ENCODE measurements at places on chromosomes 11 and 22.

GRCh38 chr11:69721745-69722144 lies 17.9 kb upstream of the FGF19 start:
- DNase-seq: peak; percentile 8

DNA sequence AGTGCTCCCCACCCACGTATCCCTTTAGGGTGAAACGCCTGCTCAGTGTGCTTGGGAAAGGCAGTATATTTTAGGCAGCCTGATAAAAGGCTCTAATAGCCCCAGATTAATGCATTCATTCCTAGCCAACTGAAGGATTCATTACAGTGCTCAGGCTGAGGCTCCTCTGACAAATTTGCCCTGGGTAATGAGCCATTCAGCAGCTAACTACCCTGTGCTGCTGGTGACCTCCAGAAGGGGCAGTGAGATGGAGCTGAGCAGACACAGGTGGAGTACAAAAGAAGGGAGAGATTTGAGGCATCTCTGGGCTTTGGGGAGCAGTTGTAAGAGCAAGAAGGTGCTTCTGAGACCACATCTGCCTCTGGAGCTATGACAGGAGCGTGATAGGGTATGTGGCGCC lies 817.0 kb downstream of the NTM start:
- no peak for DNase-seq

DNA sequence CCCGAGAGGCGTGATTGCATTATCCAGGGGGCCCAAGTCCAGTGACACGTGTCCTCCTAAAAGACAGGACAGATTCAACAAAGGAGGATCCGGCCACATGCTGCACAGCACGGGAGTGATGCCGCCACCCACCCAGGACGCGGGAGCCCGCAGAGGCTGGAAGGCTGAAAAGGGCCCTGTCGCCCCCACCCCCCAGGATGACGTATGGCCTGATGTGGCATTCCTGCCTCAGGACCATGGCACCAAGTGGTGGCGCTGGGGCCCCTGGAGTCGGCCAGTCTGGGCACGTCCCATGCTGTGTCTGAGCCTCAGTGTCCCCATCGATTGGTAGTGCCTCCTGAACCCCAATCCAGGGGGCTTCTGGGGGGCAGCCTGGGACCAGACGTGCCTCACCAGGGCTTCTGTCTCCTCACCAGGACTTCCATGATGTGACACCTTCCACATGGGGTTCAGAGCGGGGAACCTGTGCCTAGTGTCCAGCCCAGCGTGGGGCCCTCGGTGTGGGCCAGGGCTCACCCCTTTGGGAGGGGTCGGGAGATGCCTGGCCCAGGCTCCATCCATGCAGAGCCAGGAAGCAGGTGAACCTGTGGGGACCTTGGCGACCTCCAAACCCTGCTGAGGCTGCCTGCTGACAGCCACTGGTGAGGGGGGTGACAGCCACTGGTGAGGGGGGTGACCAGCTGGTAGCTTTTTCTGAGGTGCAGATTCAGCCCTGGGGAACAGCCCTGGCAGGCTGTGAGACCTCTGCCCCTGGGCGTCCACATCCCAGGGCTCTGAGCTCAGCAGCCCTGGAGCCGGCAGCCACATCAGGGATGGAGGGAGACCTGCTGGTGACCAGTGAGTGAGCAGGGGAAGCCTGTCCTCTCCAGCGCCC lies 75.3 kb downstream of the KCNQ1 start:
- DNase-seq: no peak

DNA sequence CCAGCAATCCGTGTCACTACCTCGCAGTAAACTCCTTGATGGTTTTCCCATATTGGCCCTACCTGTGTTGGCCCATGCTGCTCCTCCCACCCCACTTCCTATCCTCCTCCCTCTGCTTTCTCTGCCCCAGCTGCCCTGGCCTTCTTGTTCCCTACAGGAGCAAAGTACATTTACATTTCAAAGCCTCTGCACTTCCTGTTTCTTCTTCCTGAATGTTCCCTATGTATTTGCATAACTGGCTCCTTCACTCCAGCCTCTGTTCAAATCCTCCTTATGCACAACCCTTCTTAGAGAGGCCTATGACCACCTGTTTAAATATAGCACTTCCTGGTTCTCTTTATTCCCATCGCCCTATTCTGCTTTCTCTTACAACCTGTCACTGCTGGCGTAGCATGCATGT lies 62.2 kb downstream of the PARVA start:
- no peak for DNase-seq

DNA sequence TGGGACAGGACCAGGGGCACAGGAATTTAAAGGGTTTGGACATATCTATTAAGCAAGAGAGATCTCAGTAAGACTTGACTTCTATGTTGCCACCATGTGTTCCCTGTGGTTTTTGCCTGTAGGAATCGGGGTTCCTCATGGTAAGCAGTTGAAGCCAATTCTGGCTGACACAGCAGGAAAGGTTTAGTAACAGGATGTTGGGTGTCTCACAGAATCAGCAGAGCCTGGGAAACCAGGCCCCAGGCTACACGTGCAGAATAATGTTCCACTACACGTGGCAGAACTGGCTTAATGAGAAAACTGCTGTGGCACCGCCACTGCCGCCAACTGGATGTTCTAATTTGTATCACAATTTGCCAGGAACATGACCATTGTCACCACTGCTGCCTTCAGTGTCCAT lies 264.6 kb upstream of the PLET1 start:
- peak; percentile 8 for DNase-seq

- DNase-seq: peak; percentile 26
Observed at GRCh38 chr22:20080776-20081654, 974 bp downstream of the DGCR8 start.

DNA sequence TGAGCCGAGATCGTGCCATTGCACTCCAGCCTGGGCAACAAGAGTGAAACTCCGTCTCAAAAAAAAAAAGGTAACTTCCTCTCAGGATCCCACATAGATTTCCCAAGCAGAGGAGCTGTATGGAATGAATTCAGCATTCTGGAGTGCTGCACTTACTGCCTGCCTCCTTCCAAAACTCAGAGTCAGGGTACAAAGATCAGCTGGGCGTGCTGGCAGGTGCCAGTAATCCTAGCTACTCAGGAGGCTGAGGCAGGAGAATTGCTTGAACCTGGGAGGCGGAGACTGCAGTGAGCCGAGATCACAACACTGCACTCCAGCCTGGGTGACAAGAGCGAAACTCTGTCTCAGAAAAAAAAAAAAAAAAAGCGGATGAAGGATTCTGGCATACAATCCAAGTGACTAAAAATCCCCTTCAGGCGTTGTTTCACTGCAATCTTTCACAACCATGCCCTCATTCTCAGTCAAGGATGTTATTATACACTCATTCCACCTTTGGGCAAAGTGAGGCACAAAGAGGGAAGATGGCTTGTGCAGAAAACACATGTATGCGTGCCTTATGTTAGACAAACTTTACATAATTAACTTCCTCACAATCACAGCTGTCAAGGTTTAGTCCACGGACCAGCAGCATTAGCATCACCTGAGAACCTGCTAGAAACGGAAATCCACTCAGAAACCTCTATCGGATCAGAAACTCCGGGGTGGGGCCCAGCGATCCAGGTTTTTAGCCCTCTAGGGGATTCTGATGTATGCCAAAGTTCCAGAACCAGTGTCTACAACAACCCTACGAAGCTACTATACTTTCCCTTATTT lies 1.1 kb upstream of the NOL12 start:
- DNase-seq: no peak

DNA sequence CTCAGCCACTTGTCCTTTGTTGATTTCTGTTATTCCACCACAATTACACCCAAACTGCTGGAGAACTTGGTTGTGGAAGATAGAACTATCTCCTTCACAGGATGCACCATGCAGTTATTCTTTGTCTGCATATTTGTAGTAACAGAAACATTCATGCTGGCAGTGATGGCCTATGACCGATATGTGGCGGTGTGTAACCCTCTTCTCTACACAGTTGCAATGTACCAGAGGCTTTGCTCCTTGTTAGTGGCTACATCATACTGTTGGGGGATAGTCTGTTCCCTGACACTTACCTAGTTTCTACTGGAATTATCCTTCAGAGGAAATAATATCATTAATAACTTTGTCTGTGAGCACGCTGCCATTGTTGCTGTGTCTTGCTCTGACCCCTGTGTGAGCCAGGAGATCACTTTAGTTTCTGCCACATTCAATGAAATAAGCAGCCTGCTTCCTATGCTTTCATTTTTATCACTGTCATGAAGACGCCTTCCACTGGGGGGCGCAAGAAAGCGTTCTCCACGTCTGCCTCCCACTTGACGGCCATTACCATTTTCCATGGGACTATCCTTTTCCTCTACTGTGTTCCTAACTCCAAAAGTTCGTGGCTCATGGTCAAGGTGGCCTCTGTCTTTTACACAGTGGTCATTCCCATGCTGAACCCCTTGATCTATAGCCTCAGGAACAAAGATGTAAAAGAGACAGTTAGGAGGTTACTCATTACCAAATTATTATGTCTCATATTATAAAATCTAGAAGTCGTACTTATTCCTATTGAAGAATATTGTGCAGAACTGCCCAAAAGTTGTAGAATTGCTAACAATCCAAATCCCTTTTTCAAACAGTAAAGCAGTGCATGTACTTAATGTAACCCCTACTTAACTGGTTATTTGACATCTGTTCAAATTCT lies 53.2 kb downstream of the OR4C6 start:
- peak; percentile 20 for DNase-seq

GRCh38 chr11:134394311-134394710 lies 17.7 kb downstream of the B3GAT1 start:
- DNase-seq: no peak

DNA sequence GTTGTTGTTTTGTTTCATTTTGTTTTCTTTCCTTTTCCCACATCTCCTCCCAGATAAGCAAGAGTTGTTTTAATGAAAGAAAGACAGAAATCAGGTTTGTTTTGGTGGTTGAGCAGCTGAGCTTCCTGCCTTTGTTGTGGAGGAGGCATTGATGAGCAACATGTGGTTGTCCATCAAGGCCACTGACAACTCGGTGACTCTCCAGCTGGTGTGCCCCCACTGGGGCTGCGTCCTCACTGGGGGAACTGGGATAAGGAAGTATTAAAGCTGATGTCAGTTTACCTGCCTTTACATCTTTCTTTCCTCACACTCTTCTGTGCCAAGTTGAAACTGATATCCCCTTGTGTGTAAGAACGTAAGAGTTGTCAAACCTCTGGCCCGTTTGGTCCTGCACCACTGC lies 5.9 kb downstream of the VPS26B start:
- DNase-seq: no peak

- no peak for DNase-seq
Observed at GRCh38 chr22:17446698-17447097, 77.4 kb downstream of the CECR2 start.
